ENCODE measurements at places on chromosomes 1 and 21.

DNA sequence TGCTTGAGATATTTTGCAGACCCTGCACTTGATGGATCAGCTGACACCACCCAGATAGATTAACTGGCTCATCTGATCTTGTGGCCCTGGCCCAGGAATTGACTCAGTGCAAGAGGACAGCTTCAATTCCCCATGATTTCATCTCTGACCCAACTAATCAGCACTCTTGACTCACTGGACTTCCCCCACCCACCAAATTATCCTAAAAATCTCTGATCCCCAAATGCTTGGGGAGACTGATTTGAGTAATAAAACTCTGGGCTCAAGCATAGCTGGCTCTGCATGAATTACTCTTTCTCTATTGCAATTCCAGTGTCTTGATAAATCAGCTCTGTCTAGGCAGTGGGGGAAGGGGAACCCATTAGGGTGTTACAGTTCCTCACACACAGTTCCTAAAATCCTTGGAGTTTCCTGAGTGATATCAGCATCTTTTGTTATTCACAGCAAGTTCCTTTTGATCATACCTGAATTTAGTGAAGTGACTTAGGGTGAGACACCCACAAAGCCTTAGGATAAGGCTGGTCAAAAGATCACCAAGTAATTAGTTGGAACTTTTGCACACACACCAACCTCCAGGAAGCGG is 104.2 kb downstream of the COP1 start:
- no peak for DNase-seq

- no peak for DNase-seq
These were observed 45.7 kb downstream of the DIPK1A start for GRCh38 chr1:92915547-92915946.

DNA sequence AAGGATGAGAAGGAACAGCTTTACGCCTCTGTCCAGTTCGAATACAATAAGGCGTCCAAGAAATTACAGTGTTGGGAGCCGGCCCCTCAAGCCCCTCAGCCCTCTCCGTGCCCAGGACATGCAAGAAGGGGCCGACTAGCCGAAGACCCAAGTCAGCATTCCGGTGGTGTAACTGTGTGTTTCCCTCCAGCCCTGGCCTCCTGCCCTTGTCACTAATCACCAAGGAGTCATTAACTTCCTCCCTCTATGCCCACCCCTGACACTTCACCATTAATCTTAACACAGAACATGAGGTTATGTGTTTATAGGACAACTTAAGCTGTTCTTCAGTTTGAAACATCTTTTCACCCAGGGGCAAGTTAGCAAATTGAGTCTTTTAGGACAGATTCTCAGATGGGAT is 16.4 kb upstream of the C4BPB start:
- no peak for DNase-seq

GRCh38 chr1:230701434-230701833 is 12.5 kb downstream of the AGT start:
- no peak for DNase-seq

- no peak for DNase-seq
These were observed 588.1 kb downstream of the KIF26B start for GRCh38 chr1:245742896-245743295.

- no peak for DNase-seq
These were observed 11.9 kb upstream of the HYI start for GRCh38 chr1:43465505-43466067.

DNA sequence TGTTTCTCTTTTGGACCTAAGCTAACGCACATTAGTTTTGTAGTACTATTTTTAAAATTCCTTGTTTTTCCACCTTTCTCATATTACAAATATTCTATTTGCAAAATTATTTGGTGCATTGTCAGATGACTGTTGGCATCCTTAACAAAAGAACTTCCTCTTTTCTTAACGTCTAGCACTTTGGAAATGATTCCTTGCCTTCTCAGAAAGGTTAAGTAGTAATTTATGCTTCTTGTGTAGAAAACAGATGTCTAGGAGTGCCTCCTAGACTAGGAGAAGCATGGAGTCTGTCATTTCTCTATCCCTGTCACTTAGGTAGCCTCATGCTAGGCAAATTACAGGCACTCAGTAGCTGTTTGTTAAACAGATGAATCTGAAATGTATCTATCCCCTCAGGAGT is 64.4 kb downstream of the HSPA13 start:
- no peak for DNase-seq

DNA sequence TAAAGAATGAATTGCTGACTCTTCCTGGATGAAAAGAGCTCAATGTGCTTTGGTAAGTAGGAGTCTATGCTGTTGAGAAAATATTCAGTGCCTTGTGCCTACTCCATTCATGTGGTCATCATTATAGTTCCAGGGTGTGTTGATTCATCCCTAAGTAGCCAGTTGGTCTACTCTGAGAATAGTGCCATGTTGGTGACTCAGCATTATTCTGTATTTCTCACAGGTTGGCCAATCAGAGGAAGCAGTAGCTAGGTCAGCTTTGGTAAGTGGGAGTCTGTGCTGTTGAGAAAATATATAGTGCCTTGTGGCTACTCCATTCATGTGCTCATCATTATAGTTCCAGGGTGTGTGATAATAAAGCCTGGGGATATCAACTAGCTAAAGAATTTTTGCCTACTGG is 397.3 kb downstream of the AGBL4 start:
- DNase-seq, result no peak

DNA sequence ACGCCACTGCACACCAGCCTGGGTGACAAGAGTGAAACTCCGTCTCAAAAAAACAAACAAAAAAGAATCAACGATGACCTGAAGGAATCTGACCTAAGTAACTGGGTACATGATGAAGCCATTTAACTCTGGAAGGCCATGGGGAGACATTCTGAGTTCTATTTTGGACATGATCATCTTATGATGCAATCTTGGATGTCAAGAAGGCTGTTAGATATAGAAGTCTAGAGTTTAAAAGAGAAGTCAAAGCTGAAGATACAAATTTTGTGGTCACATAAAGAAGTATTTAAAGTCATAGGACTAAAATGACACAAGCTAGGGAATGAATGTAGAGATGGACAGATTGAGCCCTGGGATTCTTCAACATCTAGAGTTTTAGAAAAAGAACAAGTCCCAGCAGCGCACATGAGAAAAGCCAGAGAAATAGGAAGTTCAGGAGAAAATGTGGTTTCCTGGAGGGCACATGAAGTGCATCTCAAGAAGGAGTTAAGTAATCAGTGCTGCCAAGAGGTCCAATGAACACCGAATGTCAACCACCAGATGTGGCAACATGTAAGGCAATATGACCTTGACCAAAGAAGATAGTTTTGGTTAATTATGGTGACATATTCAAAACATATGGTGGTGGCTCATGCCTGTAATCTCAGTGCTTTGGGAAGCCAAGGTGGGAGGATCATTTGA is 26.8 kb downstream of the ELK4 start:
- DNase-seq, result no peak

GRCh38 chr1:169060919-169061639 is 45.4 kb upstream of the ATP1B1 start:
- no peak for DNase-seq

GRCh38 chr1:113040041-113040440 is 33.0 kb upstream of the LRIG2 start:
- no peak for DNase-seq

GRCh38 chr1:100622966-100623762 is 85.2 kb downstream of the GPR88 start:
- no peak for DNase-seq

DNA sequence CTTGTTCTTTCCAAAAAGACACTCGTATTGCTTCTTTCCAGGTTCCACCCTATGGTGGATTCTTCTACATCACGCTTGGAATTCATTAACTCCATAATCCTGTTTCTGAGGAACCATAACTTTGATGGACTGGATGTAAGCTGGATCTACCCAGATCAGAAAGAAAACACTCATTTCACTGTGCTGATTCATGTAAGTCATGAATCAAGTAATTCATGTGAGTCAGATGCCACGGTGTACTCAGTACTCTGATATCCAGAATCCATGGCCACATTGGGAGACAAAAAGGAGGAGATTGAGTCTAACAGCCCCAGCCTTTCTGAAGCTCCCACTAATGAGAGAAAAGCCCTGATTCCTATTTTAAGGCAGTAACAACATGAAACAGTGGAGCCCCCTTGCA is 7.4 kb downstream of the CHI3L2 start:
- no peak for DNase-seq

DNA sequence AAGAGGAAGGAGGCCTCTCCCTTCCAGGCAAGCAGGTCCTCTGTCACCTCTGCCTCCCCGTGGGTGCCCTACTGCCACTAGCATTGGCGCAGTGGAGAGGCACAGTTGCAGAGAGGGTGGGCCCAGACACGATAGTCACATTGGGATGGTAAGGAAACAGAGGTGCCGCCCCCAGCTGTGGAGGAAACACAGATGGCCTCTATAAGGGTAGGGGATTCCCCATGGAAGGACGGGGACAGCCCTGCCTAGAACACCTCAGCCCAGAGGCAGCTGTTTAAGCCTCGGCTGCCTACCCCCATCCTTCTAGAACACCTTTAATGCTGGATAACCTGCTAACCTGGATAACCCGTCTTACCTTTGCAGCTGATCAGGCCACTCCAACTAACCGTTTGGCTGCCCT is 65.7 kb upstream of the CNTN2 start:
- DNase-seq, result no peak

- DNase-seq, result peak; percentile 36
These were observed 120.4 kb upstream of the GREM2 start for GRCh38 chr1:240732390-240732789.

DNA sequence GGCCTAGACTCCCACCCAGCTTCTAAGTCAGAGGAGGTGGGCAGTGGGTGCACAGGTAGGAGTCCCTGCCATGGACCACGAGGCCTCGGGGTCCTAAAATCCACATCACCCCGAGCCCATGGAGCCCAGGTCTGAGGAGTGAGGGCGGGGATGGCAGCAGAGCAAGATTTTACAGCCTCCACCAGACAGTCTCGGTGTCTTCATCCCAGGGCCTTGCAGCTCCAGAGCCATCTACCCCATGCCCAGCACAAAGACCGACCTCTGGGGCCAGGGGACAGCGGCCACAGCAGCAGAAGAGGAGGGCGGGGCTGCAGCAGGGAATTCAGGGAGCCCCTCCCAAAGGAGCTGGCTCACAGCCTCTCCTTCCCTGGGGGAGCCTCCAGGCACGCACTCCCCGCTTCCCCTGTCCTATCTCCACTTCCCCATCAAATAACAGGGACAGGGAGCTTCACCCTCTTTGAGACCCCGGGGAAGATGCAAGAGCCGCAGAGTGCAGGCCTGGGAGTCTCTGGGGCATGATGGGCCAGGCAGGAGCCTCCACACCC is 14.6 kb downstream of the CHD5 start:
- no peak for DNase-seq

DNA sequence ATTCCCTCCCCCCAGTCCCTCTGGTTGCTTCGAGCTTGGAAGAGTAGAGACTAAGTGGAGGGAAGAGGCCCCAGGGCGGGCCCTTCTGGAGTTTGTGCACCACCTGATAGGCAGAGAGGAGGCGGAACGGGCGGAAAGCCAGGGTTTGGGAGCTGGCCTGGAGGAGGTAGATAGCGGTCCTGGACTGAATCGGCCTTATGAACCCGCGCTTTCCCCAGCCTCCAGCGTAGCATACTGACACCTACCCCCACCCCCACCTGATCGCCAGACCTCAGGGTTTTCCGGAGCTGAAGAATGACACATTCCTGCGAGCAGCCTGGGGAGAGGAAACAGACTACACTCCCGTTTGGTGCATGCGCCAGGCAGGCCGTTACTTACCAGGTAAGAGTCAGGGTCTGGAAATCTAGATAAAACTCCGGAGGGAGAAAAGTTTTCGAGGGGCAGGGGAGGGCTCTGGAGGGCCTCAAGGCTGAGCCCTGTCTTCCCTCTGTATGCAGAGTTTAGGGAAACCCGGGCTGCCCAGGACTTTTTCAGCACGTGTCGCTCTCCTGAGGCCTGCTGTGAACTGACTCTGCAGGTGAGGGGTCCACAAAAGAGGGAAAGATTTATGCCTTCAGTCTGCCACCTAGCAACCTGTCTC is 705 bp downstream of the UROD start:
- DNase-seq, result no peak

GRCh38 chr1:19327736-19328135 is 15.6 kb downstream of the SLC66A1 start:
- DNase-seq, result no peak

GRCh38 chr1:195472291-195472690 is 1135.9 kb downstream of the KCNT2 start:
- DNase-seq, result no peak

DNA sequence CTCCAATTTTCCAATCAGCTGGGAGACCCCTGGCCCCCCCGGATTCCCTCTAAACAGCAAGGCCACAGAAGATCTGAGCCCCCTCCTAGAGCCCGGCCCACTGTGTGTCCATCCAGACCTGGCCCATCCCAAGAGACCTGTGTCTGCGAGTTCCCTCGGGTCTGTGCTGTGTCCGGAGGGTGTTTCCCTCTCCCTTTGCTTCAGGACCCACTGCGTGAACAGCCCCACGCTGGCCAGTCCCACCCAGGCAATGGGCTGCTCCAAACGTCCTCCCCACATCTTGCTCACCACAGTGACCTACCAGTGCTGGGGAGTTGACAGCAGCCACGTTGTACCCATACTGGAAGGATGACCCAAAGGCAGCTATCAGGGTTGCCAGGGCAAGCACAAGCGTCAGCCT is 11.6 kb downstream of the SLC2A5 start:
- DNase-seq, result no peak

GRCh38 chr1:181002582-181003172 is 20.0 kb downstream of the STX6 start:
- DNase-seq, result no peak

DNA sequence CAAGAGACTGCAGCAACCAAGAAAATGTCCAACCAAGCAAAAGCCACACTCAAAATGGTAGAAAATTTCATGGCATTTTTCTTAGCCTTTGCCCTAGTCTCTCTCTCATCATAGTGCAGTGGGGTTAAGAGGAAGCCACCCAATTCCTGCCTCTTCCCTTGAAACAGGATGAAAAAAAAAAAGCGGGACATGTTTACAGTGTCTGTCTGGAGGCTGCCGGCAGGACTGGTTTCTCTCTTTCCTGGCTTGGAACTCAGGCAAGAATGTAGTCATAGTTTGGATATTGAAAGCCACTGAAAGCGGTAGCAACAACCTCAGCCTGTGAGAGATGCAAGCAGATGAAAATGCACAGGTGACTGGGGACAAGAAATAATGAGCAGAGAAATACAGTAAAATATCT is 13.3 kb upstream of the TNFSF18 start:
- DNase-seq, result no peak

DNA sequence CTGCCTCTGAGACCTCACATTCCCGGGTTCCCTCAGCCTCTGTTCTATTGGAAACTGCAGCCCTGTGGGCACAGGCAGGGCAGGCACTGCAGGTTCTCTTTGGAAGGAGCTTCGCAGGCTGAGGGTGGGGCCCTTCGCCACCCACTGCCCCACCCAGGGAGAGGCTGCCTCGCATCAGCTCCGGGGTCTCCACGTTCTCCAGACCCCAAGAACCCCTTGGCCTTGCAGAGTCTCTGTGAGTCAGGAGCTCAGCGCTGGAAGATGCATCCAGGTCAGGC is 8.6 kb upstream of the C1orf159 start:
- no peak for DNase-seq

- DNase-seq, result no peak
These were observed 73.2 kb downstream of the DAB1 start for GRCh38 chr1:57350610-57351009.
